ENCODE measurements at places on chromosomes 1 and 21. TPM values are rescaled to one million over a fixed set of nuclear protein-coding genes. Genes with fewer than 3 reads are reported as not detected.

FOXO6 gene
- total RNA-seq = 0.55 TPM

GRCh38 chr1:54348700-54349021 lies 57.5 kb downstream of the SSBP3 start:
- DNase-seq = no peak

GRCh38 chr1:225962440-225962975 lies 21.5 kb upstream of the LEFTY2 start:
- DNase-seq = peak; percentile 56

DNA sequence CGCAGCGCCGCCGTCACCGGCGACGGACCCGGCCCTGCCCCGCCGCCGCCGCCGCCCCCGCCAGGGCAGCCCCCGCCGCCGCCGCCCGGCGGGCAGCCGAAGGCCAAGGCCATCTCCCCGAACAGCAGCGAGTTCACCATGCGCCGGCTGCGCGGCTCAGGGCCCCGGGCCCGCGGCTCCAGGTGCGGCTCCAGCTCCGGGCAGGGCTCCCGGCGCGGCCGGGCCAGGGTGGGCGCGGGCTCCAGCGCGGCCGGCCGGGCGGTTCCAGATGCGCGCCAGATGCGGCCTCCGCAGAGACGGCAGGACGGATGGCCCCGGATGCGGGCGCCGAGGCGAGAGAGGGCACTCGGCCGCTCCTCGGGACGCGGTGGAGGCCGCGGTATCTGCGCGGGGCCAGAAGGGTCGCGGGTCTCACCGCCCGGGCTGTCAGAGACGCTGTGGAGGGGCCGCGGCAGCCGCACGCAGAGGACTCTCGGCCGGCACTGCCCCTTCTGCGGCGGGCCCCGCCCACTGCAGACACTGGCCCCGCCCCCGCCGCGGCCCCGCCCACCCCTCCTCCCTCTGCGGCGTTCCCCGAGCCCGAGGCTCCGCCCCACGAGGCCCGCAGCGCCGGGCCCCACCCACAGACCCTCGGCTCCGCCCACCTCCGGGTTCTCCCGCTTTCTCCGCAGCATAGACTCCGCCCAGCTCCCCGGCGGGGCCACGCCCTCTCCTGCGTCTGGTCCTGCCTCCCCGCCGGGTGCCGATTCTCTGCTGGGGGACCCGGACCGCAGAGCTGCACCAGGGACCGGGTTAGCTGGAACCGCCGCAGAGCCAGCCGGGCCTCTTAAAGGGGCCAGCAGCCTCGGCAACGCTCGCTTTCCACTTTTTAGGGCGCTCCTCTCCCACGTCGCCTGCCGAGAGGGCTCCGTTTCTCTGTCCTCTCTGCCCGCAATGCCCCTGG lies at the start of gene IFFO2:
IFFO2 (minus strand) TSS at position 484 of the 943 bp plus-strand sequence; CDS start at position 140, 344 bp downstream.
- peak; percentile 99 for DNase-seq

S100B gene
- total RNA-seq = not detected

GRCh38 chr1:197485790-197486189 lies 217.7 kb downstream of the CRB1 start:
- no peak for DNase-seq

GRCh38 chr1:5191470-5191869 lies 537.1 kb downstream of the AJAP1 start:
- no peak for DNase-seq

GRCh38 chr1:30688920-30689794 lies 34.2 kb downstream of the MATN1 start:
- DNase-seq = no peak

DNA sequence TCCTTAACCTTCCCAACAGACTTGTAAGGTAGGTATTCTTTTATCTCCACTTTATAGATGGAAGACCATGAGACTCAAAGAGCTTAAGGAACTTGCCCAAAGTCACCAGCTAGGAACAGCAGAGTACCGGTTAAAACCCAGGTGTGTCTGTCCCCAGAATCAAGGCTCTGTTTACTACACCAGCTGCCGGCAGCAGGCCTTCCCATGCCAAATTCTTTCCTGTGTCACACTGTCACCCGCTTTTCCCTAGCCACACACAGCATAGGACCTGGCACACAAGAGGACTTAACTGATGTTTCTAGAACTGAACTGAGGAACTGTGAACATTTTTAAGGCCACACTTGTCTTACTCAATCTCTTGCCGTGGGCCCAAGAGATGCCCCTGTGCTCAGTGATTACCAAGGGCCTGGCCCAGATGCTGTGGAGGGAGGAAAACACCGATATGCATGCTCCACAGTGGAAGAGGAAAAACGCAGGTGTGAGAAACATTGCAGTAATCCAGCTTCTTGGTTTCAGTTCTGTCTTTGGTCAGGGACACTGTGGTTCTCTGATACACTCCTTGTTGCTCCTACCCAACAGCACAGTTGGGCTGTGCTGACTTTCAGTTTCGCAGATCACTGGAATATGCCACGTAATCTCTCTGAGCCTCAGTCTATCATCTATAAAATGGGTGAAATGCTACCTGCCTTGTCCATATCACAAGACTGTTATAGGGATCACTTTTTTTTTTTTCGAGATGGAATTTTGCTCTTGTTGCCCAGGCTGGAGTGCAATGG lies 13.9 kb upstream of the LY9 start:
- DNase-seq = no peak

DYNLT4 gene
- not detected for total RNA-seq

IL12RB2 gene
- total RNA-seq = 1.1 TPM
